IMR-90 (cell line): ENCODE measurements at places on chromosomes 5 and 9. TPM values are rescaled to one million over a fixed set of nuclear protein-coding genes. Genes with fewer than 3 reads are reported as not detected.

GRCh38 chr5:180271221-180271620, 20.7 kb downstream of the MAPK9 start:
- DNase-seq = no peak

DNA sequence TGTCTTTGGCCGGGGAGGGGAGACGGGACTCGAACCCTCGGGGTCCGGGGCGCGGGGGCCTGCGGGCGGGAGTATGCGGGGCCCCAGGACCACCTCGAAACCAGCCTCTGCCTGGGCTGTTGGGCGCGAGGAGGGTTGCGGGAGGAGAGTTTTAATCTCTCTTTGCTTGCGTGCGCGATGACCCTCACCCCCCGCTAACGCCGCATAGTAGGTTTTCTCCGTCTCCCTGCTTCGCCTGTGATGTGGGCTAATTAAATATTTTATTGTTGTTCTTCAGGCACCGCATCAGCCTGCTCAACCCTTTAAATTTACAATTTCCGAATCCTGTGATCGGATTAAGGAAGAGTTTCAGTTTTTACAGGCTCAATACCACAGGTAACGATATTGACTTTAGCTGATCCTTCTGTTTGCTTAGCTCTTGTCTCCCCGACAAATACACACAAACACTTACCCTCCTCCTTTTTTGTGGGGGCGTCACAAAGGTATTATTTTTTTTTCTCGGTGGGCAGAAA, 1.7 kb downstream of the TLE4 start:
- DNase-seq = no peak

GRCh38 chr9:114342755-114343440, 13.2 kb downstream of the ORM2 start:
- no peak for DNase-seq

- no peak for DNase-seq
Observed at GRCh38 chr5:158084292-158084691, 225.3 kb upstream of the CLINT1 start.

DNA sequence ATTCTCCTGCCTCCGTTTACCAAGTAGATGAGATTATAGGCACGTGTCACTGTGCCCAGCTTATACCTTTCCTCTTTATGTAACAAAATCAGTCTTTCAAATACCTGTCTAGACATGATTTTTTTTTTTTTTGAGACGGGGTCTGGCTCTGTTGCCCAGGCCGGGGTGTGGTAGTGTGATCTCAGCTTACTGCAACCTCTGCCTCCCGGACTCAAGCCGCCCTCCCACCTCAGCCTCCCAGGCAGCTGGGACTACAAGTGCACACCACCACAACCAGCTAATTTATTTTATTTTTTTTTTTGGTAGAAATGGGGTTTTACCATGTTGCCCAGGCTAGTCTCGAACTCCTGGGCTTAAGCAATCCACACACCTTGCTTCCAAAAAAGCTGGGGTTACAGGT, 13.2 kb downstream of the NADK2 start:
- DNase-seq = no peak

- peak; percentile 70 for DNase-seq
Observed at GRCh38 chr5:80082731-80083100, 47.6 kb downstream of the THBS4 start.

GRCh38 chr5:65446682-65447081, 35.0 kb downstream of the ADAMTS6 start:
- no peak for DNase-seq

DNA sequence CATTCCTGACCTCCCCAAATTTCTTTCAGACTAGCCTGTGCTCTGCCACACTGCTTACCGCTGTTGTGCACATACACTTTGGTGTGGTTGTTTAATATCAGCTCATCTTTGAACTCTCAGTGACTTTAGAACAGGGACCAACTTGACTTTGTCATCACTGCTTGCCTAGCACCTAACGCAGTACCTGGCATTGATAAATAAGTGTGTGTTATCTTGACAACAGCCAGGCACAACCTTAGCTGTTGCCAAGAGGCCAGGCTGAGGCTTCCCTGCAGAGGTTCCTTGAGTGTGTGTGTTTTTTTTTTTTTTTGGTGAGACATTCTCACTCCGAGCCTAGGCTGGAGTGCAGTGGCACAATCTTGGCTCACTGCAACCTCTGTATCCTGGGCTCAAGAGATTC, 41.0 kb upstream of the SLC28A3 start:
- DNase-seq = no peak

DNA sequence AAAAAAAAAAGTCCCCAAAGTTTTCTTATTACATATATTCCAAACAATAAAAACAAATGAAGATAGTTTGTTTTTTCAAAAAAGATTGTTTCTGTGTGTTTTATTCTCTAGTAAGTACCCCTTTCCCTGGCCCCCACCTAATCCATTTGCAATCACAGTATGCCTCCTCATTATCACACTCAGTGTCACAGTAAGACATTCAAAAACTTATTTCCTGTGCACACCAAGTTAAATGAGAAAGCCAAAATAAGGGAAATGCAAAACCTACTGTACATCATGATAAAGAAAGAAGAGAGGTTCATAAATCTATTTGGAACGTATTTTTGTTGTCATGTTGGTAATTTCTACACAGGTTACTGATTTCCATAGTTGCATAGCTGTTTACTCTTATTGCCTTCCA, 62.3 kb downstream of the ST8SIA4 start:
- no peak for DNase-seq

Gene MYO10
- total RNA-seq = 93.0 and 115 TPM in 2 replicates

Gene CCL28
- total RNA-seq = under 0.01 TPM in 2 replicates

Gene DDX4
- total RNA-seq = not detected in 2 replicates

Gene ATP10B
- total RNA-seq = not detected in 2 replicates

Gene OR1Q1
- not detected in 2 replicates for total RNA-seq

Gene SLC34A1
- not detected in 2 replicates for total RNA-seq
